ENCODE measurements at places on chromosomes 3 and 15. TPM values are rescaled to one million over a fixed set of nuclear protein-coding genes. Genes with fewer than 3 reads are reported as not detected.

DNA sequence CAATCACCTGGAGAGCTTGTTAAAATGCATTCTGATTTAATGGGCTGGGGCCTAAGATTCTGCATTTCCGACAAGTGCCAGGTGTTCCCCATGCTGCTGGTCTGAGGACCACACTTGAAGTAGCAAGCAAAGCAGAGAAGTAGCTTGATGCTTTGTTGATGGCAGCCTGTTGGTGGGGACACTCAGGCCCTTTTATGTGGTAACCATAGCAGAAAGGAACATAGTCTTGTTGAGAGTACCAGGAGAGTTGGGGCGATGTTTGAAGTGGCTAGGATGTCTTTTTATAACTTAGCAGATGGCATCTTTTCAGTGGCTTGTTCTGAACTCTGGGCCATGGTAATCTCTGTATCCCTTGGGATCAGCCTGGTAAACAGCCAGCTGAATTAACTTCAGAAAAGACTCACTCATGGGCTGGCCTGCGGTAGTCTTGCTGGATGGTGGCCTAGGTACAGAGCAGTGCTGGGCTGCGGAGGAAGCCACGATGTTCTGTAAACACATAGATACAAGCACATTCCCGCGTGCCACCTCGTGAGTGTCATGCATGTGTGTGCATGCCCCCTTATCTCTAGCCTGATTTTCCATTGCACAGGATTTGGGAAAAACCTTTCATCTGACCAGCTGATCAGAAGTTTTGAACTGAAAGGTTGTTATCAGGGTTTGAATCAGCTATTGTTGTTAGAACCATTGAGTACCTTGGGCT is 292.4 kb upstream of the LRRFIP2 start:
- no peak for DNase-seq

GRCh38 chr15:60541481-60542299 is 62.7 kb upstream of the ICE2 start:
- DNase-seq, result no peak

- no peak for DNase-seq
Measured at GRCh38 chr3:46649436-46649835, 37.1 kb downstream of the FAM240A start.

The TNFSF10 gene
- total RNA-seq, result 135 TPM

The ALDH1A3 gene
- 17.6 TPM for total RNA-seq

The AHSG gene
- not detected for total RNA-seq

The SGO1 gene
- total RNA-seq, result 0.79 TPM

The TGM5 gene
- not detected for total RNA-seq
